ENCODE measurements at places on chromosomes 7 and 10.
A peak's percentile ranks its signal among the peaks of the same experiment; 100 is the strongest.

DNA sequence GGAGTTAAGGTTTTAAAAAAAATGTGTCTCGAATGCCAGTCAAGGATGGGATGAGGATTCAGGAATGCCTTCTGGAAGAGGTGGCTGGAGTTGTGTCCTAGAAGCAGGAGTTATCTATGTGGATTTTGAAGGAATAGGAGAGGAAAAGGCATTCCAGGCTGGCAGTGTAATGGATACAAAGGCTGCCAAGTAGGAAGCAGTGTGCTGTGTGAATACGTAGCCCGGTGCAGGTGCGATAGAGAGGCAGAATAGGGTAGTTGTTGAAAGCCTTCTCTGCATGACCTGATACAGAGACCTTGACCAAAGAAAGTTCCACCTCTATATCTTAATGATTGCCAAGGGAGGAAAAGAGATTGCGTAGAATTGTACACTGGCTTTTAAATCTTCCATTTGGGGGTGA, 128.1 kb upstream of the ITGB1 start:
- DNase-seq, result no peak

DNA sequence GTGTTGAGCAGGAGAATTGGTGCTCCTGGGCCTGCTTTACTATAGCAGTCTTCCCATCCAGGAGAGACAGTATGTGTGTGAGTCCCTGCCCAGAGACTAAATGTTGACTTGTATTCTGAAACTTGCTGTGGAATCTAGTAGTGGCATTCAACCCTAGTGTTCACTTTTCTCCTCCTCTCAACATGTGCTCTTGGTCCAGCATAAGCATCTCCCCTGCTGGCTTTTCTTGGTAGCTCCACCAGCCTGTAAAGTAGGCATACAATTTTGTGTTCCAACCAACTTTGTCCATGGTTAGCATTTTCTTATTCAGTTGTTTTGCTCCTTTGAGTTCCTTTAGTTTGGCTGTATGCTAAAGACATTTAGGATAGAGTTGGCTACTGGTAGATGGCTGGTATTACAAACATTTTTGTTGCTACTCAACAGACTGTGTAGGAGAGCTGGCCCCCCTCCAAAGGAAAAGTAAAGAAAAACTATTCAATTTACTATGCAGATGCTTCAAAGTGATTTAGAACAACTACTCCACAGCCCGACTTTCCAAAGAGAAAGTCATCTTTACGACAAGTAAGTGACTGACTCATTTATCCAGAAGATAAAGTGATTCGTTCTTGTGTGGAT, 46.0 kb downstream of the ASB4 start:
- no peak for DNase-seq

DNA sequence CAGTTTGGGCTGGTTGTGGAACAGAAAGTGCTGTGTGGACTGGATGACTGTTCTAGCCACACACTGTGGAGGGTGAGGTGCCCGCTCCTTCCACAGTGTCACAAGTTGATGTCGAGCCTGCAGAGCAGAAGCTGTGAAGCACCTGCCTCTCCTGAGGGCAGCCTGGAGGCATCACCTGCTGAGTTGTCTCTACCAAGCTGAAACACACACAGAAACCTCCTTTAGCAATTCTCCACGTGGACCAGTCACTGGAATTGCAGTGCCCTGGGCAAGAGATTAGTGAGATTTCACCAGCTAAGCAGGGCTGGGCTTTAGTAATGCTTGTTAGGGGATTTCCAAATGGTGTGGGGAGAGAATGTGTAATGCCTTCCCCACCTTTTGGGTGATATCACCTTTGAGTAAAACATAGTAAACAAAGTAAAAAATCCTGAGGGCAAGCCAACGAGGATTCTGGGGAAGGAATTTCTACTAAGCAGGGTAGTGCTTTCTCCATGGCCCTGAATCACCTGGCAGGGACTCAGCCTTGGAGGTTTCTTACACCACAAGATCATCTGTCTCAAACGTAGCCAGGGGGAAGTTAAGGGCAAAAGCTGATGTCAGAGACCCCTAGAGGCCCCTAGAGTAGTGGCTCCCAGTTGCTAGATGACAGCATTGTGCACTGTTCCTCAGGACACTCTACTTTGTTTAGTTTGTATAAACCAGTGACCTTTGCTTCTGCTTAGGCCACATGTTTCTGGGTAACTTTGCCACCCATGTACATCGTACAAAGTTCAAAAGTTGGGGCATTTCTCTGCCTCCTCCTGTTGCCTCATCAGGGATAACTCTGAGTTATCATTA, 233.1 kb upstream of the IGFBP3 start:
- DNase-seq, result no peak

GRCh38 chr10:50648089-50648934, 24.6 kb upstream of the SGMS1 start:
- DNase-seq, result no peak

- no peak for DNase-seq
Measured at GRCh38 chr10:58747687-58748086, 235.0 kb downstream of the BICC1 start.

DNA sequence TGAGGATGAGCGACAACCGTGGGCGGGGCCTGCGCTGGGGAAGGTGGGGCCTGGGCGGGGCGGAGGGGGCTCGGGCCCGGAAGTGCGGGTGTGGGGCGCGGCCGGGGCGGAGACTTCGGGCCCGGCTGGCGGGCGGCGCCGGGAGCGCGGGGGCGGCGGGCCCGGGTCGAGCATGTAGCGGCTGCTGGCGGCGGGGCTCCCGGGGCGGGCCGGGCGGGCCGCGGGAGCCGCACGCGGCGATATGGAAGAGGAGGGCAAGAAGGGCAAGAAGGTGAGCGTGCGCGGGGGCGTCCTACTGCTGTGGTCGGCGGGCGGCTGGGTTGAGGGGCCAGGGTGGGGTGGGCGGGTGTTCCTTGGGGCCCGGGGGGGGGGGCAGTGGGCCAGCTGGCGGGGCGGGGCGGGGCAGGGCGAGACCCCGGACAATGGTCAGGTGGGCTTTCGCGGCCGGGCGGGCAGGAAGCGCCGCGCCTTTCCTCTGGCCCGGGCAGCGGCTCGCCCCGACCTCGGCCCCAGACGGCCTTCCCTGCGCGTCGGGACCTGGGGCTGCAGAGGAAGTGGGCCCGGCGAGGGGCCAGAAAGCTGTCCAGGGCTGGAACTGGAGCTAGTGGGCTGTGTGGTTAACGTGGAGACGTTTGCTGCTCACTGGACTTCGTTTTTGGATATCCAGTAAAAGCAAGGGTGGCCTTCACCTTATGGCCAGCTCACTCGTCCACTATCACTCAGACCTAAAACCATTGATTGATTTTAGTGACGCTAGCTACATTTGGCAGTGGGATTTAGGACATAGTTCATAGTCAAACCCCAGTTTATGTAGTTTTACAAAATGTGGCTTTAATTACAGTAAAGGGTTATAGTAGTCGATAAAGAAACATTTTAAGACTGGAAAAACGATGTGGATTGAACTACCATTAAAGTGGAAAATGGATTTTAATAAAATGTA, at the start of gene CCM2:
Gene CCM2 (plus strand): TSS at position 109 of the 940 bp plus-strand sequence. CDS start 133 bp downstream, at position 242.
- DNase-seq, result peak; percentile 58

- no peak for DNase-seq
Measured at GRCh38 chr7:93108003-93108402, 9.8 kb downstream of the SAMD9 start.

GRCh38 chr10:33423154-33423529, 88.7 kb upstream of the NRP1 start:
- no peak for DNase-seq

DNA sequence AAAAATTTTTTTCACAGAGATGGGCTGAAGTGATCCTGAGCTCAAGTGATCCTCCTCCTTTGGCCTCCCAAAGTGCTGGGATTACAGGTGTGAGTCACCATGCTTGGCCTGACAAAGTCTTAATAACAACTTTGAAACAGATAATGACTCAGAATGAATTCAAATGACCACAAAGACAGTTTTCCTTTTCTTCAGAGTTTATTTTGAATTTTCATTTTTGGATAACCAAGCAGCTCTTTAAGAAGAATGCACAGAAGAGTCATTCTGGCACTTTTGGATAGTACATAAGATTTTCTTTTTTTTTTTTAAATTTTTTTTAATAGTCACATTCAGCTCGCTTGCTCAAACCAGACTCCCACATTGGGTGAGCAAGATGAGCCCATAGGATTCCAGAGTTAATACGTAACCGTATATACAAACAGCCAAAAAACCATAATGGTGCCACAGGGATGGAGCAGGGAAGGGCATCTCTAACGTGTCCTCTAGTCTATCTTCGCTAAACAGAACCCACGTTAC, 43.0 kb upstream of the NMT2 start:
- DNase-seq, result no peak

- DNase-seq, result no peak
Measured at GRCh38 chr10:18417950-18418527, 233.3 kb downstream of the NSUN6 start.

DNA sequence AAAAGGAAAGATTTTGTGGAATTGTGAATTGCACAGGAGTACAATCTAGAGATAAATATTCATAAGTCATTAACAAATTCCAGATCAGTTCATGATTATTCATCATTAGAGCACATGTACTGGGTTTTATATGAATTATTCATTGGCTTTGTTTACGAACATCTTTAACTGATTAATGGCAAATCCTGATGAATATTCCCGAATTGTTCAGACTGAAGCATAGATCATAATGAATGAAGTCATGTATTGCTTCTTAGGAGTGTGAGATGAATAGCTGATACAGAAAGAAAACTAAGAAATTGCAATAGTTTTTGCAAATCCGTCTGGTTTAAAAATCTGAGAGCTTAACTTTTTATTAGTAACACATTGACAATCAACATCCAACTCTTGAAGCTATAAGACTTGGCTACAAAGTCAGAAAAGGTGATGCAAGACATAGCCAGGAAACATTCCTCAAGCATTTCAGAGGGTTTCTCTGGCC, 183.6 kb upstream of the DGKB start:
- DNase-seq, result no peak

GRCh38 chr7:52463341-52463740, 572.1 kb upstream of the POM121L12 start:
- no peak for DNase-seq

DNA sequence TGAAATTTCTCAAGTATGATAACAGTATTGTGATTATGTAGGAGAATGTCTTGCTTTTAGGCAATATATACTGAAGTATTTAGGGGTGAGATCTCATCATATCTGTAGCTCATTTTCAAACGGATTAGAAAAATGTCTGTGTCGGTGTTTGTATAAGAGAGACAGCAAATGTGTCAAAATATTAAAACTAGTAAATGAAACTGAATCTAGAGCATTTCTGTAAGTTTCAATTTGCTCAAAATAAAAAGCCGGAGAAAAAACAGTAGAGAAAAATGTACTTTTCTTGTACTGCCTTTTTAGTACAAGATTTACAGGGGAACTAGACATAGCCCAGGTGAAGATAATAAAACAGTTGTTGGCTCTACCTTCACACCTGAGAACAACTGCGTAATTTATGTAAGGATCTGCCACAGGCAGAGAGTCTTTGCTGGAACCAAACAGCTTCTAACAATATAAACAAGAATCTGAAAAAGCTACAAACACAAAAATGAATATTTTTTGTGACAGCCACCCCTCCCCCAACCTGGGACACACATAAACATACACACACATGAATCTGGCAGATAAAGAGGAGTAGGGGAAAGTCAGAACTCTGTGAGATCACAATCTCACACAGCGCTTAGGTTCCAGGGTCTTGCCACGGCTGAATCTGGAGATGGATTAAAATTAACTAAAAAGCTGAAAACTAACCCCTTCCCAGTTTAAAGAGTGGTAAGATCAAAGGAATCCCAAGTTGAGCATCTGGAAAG, 153.3 kb downstream of the AVL9 start:
- DNase-seq, result no peak

- no peak for DNase-seq
Measured at GRCh38 chr7:95527776-95528250, 42.1 kb downstream of the ASB4 start.

GRCh38 chr7:98091061-98091460, 15.6 kb upstream of the LMTK2 start:
- no peak for DNase-seq

DNA sequence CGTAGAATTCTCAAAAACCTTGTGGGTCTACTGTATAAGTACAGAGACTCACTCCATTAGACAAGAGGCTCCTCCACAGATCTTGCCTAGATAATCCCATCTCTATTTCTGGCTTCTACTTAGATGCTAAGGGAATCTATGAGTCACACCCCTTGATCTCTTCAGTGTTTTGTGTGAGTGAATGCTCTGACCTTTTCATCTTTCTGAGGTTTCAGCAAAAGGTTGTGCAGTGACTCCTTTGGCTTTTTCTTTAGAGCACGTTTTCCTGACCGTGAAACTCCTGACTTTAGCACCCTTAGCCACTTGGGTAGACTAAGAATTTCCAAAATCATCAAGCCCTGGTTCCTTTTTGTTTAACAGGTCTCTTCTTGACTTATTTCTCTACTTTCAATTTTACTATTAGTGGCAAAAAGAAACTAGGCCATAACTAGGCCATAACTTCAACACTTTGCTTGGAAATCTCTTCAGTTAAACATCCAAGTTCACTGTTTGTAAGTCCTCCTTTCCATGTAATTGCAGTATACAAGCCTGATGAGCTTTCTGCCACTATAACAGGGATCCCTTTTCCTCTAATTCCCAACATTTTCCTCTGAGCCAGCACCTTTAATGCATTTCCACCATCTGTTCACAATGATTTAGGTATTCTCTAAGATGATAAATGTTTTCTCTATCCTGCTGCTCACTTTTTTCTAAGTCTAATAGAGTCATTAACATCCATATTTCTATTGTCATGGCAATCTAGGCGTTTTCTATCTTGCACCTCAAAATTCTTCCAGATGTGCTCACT, 19.4 kb downstream of the COPG2 start:
- peak; percentile 8 for DNase-seq

DNA sequence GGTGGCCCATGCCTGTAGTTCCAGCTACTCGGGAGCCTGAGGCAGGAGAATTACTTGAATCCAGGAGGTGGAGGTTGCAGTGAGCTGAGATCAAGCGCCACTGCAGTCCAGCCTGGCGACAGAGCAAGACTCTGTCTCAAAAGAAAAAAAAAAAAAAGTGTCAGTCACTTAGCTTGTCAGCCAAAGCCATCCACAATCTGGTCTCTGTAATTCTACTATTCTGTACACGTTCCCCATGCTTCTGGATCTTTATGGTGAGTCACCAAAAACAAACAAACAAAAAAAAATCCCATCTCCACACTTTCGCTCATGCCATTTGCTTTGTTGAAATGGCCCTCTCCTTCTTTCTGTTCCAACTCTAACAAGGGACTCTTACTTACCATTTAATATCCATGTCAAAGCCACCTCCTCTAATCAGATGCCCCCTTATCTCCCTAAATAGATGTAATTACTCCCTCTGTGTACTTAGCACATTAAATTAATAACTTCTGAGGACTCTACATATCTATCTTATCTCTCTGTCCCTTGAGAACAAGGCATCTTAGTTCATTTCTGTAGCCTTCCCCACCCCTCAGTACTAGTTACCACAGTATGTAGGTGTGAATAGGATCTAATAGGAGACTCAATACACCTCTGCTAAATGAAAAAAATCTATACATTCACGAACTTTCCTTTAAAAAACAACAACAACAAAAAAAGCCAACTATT, 128.4 kb downstream of the ELMO1 start:
- no peak for DNase-seq

All from umbilical cord (tissue), 2 donors.